Smooth muscle cell of the pulmonary artery (primary cell): ENCODE measurements at places on chromosomes 16 and 17. TPM values are rescaled to one million over a fixed set of nuclear protein-coding genes. Genes with fewer than 3 reads are reported as not detected.

GPR142 gene
- 0.26 TPM in 1 of 2 replicates, not detected in the other for total RNA-seq

SCNN1B gene
- not detected in 2 replicates for total RNA-seq

NTN3 gene
- total RNA-seq = 0.85 and 1.3 TPM in 2 replicates

ZG16B gene
- total RNA-seq = 0.13 TPM in 1 of 2 replicates, not detected in the other

KCNG4 gene
- not detected in 2 replicates for total RNA-seq
